Pons (tissue), 1 donor: ENCODE measurements at places on chromosomes 2 and 18.

DNA sequence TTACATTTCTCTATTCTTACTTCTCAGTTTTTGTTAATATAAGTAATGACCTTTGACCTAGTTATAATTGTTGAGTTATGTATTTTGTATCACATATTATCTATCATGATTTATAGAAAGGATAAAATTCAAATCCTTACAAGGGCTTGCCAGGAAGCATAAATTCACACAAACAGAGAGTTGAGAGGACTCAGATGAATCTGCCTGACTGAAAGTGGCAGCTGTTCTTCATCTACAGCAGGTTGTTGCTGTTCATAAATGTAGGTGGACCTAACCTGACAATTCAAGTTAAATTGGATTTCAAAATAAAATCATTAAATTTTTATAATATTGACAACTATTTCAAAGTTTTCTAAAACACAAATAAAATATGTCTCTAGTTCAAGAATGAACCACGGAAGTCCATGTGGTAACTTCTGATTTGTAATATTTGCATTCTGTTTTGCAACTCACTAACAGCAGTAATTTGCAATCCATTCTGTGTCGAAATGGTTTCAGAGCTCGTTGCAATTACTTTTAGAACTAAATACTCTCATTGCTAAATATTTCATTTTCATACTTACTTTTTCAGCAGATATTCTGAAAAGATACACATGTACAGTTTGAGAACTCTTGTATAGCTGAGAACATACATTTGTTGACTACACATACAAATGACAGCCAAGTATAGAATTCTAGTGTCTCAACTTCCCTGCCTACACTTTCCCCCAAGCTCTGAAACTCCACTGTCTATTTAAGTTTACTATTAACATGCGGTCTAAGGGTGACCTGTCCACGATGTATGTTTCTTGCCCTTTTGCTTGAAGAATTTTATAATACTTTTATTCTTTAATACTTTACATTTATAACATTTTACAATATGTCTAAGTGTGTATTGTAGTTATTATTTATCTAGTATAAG is 25.7 kb downstream of the SCN7A start:
- no peak for DNase-seq

GRCh38 chr2:56749152-56749752 is 565.5 kb downstream of the CCDC85A start:
- peak; percentile 44 for DNase-seq

GRCh38 chr18:55166260-55166598 is 207.0 kb upstream of the CCDC68 start:
- DNase-seq: no peak

DNA sequence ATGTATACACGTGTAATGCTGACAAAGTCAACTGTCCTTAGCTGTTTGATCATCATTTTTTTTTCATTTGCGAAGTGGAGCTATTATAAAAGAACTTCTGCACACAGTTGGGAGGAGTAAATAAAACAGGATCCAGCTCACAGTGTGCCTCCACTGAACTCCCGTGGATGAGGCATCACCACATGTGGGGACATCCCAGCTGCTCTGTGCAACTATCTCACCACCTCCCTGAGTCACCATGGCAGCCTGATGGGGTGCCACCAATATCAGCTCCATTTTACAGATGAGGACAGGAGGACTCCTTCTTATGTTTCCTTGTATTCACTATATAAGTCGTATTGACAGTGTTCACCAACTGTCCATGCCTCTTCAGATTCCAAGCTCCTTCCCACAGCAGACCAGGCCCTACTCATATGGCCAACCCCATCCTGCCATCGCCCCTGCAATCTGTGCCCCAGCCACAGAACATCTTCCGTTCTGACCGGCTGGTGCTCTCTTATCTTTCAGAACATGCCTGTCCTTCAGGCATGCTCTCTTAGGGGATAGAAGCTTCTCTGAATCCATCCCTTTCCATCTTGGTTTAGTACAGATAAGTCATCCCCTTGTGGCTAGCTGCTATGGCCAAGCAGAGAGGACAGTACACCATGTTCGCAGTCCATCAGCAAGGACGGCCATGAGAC is 288.1 kb downstream of the RNF144A start:
- DNase-seq: no peak

DNA sequence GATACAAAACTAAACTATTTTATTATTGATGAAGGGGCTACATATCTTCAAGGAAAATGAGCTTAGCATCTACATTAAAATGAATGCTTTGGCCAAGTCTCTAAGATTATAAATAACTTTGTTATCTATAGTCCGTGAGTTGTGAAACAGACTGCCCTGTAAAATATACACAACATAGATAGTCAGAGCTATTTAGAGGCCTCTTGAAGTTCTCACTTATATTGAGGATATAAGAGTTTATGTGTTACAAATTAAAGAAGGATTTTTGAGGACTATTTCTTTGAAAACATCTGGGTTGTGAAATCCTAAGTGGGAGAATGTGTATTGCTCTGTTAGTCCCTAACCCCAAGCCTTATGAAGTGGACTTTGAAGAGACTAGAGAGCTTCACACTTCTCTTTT is 292.0 kb upstream of the CDH2 start:
- DNase-seq: no peak
